ENCODE measurements at places on chromosomes 2 and 18.

DNA sequence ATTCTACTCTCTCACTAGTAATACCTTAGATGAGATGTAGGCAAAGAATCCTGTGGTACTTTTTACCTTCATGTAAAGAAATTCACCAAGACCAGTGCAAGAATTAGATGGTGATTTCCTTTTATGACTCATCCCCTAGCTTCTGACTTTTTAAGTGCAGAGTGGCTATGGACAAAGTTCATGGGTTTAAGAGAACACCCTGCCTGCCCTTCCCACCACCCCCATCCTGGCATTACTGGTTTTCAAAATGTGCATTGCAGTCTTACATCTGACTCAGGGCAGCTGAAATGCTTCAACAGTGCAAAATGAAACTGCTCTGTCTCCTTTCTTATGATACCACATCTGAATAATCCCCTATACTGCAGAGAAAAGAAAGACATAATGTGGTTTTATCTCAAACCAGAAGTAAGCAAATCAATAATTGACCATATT lies 22.6 kb downstream of the MAIP1 start:
- no peak for DNase-seq

DNA sequence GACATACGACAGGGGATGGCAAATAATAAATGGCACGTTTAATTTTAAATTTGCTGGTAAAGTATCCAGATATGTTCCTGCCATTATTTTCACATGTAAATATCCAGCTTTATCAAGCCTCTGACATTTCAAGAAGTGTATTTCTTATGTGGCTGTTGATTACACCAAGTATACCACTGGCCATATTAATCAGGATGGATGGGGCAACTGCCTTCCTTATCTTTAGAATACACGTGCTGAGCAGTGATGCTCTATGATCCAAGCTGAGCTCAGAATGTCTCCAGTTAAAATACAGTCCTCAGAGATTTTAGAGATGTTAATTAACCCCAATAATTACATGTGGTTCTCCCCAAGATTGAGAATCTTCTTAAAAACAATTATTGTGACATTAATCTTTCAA lies 38.3 kb upstream of the RAPGEF4 start:
- no peak for DNase-seq

DNA sequence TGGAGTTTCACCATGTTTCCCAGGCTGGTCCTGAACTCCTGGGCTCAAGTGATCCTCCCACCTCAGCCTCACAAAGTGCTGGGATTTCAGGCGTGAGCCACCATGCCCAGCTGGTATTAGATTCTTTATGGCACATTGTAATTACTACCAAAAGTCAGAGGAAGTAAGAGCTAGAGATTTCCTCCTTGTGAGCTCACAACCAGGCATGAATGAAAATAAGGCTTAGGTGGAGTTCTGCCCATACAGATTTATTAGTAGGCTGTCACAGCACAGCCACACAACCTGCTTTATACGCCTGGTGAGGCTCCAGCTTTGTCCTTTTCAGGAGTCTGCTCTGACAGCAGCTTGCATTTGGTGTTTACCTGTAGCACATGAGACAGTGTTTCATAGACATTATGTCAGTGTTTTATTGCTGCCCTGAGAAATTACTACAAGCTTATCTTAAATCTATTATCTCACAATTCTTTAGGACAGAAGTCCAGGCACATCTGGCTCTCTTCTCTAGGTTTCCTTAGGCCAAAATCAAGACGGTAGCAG lies 156.6 kb downstream of the TANC1 start:
- DNase-seq, result no peak

DNA sequence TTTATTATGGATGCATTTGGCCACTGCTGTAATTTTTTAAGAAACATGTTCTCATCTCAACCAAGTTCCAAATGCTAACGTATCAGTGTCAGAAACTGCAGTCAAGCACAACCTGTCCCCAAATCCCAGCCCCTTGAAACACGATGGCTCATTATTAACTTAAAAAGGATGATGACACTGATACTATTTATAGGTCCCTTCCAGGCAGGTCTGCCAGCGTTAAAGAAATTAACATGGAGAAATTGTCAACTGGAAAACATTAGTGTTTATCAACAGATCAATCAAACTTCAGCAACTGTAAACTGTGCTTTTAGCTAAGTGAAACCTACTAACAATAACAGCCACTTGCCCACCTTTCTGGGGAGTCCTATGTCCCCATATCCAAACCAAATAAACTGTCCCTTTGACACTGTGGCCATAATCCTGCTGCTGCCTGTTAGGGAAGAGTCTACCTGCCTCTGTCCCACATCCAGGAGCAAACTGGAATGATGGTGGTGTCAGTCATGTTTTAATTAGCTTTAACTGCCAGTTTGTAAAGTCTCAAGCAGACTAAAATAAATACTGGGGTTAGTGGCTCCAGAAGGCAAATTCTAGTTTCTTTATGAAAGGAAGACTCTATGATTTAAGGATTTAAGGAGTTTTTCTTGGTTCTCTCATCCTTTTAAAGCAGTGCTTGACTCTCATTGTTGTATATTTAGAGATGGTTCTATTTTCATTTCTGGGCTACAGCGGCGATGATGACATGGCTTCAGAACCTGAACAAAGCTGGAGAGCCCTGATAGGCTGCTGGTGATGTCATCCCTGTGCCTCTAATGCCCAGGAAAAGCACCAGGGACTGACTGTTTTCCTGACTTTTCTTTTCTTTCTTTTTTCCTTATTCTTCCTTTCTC lies 583.6 kb upstream of the PIK3C3 start:
- no peak for DNase-seq

- DNase-seq, result no peak
Observed at GRCh38 chr18:63138436-63139340, 180.9 kb downstream of the BCL2 start.

DNA sequence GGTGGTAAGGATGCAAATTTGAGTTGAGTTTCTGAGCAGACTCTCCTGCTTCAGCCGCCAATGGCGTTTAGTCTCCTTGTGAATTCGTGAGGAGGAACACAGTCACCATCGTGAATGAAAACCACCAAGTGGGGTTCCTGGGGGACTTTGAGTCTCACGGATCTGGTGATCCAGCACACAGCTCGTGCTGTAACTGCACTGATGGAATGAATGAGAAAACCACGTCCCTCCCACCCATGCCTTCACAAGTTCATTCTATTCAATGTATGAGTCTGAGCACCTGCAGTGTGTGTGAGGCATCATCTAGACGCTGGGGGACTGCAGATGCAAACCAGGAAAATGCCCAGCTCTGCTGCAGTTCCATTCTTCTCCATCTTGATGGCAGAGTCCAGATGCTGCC lies 127.9 kb downstream of the PIEZO2 start:
- no peak for DNase-seq

GRCh38 chr2:103161456-103162289 lies 399.8 kb downstream of the TMEM182 start:
- DNase-seq, result peak; percentile 17

DNA sequence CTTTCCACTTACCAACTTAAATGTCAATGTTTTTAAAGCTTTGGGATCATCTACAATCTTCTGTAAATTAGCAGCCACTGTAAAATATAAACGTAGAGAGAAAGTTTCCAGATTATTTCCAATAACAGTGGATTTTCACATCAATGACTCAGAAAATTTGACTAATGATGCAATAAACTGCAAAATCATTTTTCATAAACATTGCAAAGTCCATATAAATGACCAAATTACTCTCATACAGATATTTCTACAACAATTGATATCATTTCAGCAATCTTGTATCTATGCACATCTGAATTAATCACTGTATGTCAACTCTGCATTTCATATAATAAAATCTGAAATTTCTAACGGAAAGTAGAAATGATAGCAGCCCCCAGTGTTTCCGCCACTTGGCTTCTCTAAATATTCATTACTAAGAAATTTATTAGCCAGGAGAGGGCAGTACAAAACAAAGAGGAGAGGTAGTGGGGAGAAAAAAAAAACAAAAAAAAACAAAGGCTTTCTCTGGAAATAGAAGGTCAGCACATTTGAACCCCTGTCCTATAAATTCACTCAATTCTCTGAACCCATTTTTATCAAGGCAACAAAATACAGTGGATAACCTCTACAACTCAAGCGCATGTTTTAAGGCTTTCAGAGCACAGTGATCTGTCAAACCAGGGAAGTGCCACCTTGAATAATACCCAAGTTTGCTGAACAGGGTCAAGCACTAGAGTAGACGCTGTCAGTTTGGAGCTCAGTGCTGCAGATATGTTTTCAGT lies 282.6 kb downstream of the STK39 start:
- no peak for DNase-seq

- no peak for DNase-seq
Observed at GRCh38 chr2:112924821-112925220, 13.9 kb downstream of the IL37 start.

- DNase-seq, result no peak
Observed at GRCh38 chr2:95204396-95204795, 2.9 kb upstream of the ZNF892 start.

- no peak for DNase-seq
Observed at GRCh38 chr2:186887107-186888090, 38.4 kb upstream of the ZSWIM2 start.

GRCh38 chr2:64230540-64230939 lies 86.3 kb upstream of the PELI1 start:
- DNase-seq, result no peak

DNA sequence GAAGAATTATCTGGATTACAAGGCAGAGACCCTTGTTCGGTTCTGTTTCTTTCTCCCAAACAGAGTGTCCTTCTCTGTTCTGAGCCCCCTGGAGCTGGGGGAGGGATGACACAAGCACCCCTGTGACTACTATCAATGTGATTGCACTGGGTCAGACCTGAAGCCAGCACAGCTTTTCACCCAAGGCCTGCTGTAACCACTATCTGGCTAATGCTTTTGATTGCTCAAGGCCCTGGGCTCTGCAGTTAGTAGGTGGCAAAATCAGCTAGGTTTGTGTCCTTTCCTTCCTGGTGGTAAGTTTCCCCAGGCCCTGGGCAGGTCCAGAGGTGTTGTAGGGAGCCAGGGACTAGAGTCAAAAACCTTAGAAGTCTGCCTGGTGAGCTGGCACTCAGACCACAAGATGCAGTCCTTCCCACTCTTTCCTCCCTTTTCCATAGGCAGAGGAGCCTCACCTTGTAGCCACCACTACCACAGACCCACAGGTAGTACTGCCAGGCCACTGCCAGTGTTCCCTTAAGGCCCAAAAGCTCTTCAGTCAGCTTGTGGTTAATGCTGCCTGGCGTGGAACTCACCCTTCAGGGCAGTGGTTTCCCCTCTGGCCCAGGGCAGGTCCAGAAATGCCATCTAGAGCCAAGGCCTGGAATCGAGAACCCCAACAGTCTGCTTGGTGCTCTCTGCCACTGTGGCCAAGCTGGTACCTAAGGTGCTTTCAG lies 83.0 kb downstream of the FAM117B start:
- no peak for DNase-seq

DNA sequence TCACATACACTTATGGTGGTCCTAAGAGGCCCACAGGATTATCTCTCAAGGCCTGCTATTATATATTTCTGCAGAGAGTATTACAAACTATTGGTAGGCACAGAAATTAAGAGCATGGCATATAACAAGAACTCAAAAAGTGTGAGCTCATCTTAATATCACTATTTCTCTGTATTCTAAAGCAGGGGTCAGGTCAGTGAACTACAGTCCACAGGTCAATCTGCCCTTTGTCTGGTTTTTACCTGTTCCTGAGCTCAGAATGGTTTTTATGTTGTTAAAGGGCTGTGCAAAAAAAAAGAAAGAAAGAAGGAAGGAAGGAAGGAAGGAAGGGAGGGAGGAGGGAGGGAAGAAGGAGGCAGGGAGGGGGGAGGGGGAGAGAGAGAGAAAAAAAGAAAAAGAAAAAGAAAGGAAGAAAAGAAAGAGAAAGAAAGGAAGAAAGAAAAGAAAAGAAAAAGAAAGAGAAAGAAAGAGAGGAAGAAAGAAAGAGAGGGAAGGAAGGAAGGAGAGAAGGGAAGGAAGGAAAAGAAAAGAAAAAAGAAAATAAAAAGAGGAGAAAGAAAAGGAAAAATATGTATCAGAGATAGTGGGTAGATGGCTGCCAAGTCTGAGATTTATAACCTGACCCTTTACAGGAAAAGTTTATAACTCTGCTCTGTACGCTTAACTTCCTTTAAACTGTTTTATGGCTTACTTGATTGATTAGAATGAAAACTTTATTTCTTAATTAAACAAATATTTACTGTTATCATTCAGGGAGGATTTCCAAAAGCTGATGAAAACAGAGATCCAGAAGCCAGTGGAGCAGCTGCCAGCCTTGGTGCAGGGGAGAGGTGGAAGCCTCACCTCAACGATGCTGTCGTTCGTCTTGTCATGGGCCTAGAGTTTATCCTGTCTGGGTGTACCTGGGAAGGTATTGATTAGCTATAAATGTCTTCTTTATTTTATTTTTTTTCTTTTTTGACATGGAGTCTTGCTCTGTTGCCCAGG lies 11.2 kb upstream of the SCYGR1 start:
- no peak for DNase-seq

- no peak for DNase-seq
Observed at GRCh38 chr18:75041586-75041985, 167.4 kb downstream of the PTGR3 start.

GRCh38 chr18:32021756-32022564 lies 3.3 kb downstream of the RNF125 start:
- no peak for DNase-seq

GRCh38 chr18:75036917-75037688 lies 171.8 kb downstream of the PTGR3 start:
- DNase-seq, result no peak

GRCh38 chr2:64982311-64982857 lies 6.8 kb upstream of the SLC1A4 start:
- DNase-seq, result no peak

DNA sequence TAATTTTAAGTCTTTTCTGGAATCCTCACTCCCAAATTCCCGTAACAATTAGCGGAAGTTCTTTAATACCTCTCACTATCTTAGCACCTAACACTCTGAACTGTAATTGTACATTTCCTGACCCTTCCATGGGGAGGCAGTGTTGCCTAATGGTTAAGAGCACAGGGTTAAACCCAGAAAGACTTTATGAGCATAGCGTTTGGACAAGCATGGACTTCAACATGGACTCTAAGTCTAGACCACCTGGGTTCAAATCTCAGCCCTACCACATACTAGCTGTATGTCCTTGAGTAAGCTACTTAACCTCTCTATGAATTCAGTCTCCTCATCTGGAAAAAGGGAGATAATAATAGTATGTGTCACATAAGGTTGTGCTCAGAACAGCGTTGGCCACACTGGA lies 13.0 kb downstream of the ANTXR1 start:
- peak; percentile 8 for DNase-seq

DNA sequence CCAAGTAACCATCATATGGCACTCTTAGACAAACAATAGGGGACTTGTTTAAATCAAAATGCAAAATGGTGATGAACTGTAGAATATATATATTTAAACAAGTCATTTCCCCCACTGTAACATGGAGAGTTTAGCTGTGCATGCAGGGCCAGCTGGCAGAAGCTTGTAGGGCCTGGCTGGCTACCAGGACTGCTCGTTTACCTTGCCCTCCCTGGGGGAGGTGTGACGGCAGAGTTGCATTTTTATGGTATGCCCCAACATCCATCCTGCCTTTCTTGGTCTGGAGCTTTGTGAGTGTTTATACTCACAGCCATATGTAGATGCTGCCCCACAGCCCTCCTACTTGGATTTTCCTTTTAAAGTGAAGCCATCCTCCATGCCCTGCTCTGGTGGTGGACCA lies 101.7 kb upstream of the ZFP36L2 start:
- DNase-seq, result no peak

Measured in NCI-H1930 (cell line).